ENCODE measurements at places on chromosomes 4 and X.

DNA sequence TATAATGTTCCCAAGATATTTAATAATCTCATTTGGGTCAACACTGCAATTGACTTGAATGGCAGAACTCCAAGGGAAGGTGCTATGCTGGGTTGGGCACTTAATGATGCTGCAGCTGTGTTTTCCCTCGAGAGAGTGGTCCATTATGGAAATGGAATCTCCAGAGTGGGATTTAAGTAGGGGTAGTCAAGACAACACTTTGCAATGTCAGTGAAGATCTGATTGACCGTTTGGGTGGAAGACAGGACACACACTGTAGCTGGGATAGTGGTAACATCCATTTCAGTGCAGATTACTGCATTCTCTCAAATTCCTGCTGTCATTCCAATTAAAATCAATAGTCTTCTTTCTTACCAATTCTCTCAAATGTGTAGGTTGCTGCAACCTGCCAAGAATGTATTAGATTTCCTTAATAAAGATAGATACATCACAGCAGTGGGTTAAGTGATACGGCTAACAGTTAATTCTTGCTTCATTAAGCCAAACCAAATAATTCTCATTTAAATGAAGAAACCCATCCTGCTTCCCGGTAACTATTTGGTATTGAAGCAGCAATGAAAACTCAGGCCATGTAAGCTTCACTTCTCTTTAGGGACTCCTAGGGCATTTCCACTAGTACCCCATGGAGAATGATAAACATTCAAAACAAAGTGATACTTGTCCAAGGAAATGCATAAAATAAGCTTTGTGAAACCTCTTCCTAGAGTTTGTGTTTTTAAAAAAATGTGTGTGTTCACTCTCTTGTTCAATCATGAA is 40.5 kb upstream of the RASGEF1B start:
- DNase-seq, result no peak

- DNase-seq, result no peak
These were observed 14.8 kb downstream of the APOOL start for GRCh38 chrX:85018471-85018870.

GRCh38 chr4:57309658-57310057 is 199.5 kb upstream of the IGFBP7 start:
- no peak for DNase-seq

DNA sequence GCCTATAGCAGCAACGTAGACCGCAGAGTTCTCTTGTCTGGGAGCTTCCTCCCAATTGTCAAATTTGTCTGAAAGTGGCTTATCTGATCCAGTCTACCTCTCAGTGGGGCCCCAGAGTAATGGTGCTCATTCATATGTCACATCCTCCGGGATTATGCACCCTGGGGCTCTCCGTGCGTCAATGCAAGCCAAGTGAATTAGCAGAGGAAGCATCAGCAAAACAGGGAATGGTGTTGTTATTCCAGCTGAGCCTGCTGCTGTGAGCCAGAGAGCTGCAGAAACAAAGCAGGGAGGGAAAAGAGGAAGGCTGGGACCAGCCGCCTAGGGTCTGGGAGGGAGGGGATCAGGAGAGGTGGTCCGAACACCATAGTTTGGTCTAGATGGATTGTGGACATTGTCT is 95.2 kb downstream of the CLNK start:
- no peak for DNase-seq

GRCh38 chr4:54498661-54499111 is 159.1 kb upstream of the KIT start:
- DNase-seq, result no peak
